ENCODE measurements at places on chromosomes 6 and 20.

DNA sequence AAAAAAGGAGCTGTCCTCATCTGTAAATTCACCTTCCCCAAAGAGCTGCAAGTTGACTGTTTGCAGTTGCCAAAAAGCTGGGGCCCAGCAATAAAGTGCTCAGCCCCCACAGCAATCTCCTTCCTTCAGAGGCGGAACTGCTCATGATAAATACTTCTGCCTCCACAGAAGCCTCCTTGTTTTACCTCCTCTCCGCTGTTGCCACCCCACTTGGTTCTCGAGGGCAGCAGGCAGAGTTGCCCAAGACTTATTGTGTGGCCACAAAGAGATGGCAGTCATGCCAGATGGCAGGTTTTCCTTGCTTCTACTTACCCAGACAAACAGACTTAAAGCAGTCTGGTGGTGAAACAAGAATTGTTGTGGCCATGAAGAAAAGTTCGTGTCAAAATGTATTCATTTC is 66.3 kb downstream of the SLX4IP start:
- peak; percentile 97 for DNase-seq

- DNase-seq: no peak
Measured at GRCh38 chr6:21586740-21587178, 6.8 kb upstream of the SOX4 start.

DNA sequence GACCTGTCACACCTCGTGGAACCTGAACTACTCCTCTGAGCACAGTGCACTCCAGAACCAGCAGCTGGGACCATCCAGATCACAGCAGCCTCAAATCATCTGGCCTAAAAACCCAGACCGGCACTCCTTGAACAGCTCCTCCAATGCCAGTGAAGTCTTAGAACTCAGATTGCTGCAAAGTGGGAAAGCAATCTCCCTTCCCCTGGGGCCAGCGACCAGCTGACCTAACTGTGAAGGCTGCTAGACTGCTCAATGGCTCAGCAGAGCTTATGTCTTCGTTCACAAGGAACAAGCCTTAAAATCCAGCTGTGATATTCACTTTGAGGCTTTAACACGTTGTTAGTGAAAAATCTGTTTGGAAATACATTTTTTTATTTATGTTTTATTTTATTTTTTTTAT is 243.2 kb downstream of the ANKRD60 start:
- no peak for DNase-seq

DNA sequence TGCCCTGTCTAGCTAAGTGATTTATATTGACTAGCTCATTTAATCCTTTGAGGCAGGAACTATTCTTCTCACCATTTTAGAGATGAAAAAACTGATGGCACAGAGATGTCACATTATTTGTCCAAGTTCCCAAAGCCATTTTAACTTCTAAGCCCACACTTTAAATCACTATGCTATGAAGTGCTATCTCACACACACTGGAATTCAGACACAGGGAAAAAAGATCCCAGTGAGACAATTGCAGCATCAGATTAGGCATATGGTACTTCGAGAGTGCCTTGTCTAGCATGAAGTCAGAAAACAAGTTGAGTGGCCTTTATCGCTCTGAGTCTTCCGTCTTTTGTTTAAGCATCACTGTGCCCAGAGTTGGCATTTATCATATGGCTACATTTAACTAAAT is 54.1 kb upstream of the PDE7B start:
- DNase-seq: no peak

- DNase-seq: no peak
Measured at GRCh38 chr6:156517088-156517487, 260.1 kb upstream of the ARID1B start.
